ENCODE measurements at places on chromosomes 13 and 19.

- DNase-seq: no peak
These were observed 942.4 kb upstream of the PCDH20 start for GRCh38 chr13:62357887-62358645.

DNA sequence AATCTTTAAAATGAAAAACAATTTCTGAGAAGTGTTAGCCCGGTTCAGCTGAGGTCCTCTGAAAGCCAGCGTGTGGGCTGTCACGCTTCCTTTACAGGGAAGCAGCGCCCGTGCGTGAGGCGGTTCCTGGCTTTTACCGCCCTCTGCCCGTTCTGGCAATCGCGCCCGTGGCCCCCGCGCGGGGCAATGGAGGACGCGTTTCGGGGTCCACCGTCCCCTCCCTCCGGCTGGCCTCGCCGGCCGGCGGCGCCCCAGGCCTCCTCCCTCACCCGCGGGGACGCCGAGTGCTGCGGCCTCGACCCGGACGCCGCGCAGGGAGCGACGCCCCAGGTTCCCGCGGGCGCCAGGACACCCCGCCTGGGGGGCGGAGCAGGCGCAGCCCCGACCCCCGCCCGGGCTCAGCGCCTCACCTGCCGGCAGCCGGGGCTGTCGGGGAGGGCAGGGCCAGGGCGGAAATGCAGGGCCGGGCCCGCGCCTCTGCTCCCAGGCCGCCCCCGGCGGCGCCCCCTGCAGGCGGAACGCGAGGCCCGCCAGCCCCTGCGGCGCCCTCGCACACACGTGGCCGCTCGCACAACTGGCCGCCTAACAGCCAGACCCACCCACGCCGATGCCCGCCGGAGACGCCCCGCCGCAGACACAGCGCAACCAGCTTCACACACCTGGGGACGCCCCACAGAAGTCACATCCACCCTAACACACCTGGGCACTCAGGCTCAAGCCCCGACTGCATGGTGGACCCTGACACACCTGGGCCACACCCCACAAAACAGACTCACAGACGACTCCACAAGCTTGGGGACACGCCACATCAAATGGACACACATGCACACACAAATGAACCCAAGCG lies at the start of gene GGACT:
TSS of gene GGACT (minus strand) at position 459 of the 847 bp plus-strand sequence. CDS start 56,198 bp downstream, outside the sequence.
- peak; percentile 75 for DNase-seq

- no peak for DNase-seq
These were observed 949.6 kb upstream of the SLC10A2 start for GRCh38 chr13:104015646-104016396.

GRCh38 chr13:66489586-66489985 lies 740.5 kb downstream of the PCDH9 start:
- no peak for DNase-seq

- DNase-seq: no peak
These were observed 9.0 kb downstream of the GCDH start for GRCh38 chr19:12899891-12900518.

DNA sequence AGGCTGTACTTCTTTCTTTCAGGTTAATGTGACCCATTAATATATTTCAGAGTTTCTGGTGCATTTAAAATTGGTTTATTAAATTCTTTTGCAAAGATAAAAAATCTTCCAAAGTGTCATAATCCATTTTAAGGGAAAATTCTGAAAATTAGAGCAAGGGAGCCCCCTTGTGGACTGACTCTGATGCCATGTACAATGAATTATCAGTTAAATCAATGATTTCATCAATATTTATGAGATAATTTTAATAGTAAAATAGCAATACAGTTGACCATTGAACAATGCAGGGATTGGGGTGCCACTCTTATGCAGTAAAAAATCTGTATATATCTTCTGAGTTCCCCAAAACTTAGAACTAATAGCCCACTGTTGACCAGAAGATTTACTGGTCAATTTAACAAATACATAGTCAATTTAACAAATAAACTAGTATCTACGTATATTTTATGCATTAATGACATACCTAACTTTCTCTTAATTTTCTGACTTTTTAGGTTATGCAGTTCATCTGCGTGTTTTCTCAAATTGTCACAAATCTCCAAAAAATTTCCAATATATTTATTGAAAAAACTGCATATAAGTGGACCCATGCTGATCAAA lies 479.1 kb upstream of the MIR17HG start:
- no peak for DNase-seq

- DNase-seq: no peak
These were observed 47.5 kb downstream of the WASF3 start for GRCh38 chr13:26604784-26605545.

DNA sequence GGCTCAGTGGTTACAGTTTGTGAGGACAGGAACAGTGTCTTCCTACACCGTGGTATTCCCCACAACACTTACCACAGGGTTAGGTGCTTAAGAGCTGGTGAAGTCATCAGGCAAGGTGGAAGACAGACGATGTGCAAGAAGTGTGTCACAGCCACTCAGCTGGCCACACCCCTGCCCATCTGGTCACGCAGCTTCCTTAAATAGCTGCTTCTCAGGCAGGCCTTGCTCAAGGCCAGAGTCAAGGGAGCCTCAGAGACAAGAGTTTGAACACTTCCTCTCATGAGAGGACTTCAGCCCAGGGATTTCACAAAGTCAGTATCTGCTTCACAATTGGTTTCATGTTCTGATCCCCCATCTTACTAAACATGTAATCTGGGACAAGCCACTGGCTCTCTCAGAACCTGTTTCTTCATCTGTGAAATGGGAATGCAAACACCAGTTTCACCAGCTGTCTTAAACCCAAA lies 80.3 kb upstream of the FRY start:
- peak; percentile 61 for DNase-seq

- peak; percentile 48 for DNase-seq
These were observed 711 bp downstream of the CAMSAP3 start for GRCh38 chr19:7596211-7596937.

DNA sequence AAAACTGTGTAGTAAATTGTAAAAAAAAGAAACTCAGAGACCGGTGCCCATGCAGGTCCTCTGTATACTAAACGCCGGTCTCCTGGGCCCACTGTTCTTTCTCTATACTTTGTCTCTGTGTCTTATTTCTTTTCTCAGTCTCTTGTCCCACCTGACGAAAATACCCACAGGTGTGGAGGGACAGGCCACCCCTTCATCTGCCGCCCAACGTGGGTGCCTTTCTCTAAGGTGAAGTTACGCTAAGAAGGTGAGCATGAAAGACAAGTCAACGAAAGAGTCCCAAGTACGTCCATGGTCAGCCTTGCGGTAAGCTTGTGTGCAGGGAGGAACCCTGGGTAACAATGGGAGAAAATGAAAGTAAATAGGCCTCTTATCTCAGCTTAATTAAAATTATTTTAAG lies 48.0 kb upstream of the WASF3 start:
- no peak for DNase-seq

GRCh38 chr13:101452519-101453485 lies at the start of gene ITGBL1:
ITGBL1 (plus strand) TSS chr13:101452675; CDS start chr13:101452834, 159 bp downstream.
- no peak for DNase-seq

GRCh38 chr19:18776288-18776594 lies 14.9 kb downstream of the COMP start:
- no peak for DNase-seq

GRCh38 chr19:30076101-30076551 lies 134.1 kb downstream of the URI1 start:
- DNase-seq: no peak

DNA sequence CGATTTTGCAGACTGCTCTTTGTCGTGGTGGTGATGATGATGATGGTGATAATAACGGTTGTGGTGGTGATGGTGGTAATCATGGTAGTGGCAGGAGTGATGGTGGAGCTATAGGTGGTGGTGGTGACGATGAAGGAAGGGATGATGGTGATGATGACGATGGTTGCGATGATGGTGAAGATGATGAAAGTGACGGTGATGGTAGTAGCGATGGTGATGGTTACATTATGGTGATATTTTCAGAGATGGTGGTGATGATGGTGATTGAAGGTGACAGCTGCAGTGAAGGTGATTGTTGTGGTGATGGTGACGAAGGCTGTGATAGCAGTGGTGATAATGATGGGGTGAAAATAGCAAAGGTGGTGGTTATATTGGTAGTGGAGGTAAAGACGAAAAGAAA lies 2.1 kb upstream of the ADGRE3 start:
- DNase-seq: no peak

- DNase-seq: peak; percentile 68
These were observed 18.9 kb downstream of the VASP start for GRCh38 chr19:45526143-45526542.

GRCh38 chr19:49642492-49643035 lies 555 bp downstream of the SCAF1 start:
- DNase-seq: no peak

DNA sequence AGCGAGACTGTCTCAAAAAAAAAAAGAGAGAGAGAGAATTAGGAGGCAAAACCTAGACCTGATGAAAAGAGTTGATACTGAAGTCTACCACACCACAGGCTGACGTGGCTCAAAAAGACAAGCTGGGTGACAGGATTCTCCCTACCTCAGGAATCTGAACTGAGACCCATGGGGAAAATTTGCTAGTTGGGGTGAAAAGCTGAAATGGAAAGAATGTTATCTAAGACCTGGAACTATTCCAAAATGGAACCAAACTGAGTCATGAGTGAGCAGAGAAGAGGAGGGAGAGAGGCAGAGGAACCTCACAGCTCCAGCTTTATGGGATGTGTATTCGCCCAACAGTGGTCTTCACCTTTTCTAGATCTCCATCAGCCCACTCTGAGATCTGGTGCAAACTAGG lies 11.7 kb downstream of the SMG9 start:
- DNase-seq: no peak

- no peak for DNase-seq
These were observed 4.1 kb downstream of the MICOS13 start for GRCh38 chr19:5676105-5676771.

DNA sequence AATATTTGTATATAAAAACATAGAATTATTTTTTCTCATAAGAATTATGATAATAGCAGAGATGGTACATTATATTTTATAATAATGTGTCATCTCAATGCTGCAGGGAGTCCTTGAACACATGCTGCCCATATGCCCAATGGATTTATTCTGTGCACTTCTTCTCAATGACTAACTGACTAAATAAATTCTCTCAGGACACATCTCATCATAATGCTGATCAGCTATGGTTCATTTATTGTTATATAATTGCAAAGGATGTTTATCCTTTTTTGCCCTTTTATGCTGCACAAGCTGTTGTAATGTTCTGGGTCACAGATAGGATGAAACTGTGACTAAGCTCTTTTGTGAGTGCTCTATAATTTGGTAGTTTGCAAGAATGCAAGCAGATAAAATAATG lies 1273.3 kb upstream of the ATXN8OS start:
- no peak for DNase-seq

DNA sequence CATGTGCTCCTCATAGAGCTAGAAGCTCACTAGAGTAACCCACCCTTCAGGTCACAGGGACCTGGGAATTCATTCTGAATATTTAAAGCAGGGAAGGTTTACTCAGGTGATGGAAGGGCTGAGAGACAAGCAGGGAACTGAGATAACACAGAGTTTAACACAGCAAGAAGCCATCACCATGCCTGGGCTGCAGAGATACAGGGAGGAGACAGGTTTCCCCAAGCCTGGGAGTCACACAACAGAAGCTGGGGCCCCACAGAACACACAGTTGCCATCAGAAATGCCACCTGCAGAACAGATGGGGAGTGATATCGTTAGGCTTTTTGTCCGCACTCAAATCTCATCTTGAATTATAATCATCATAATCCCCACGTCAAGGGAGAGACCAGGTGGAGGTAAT lies 7.9 kb upstream of the CYSLTR2 start:
- DNase-seq: no peak

- no peak for DNase-seq
These were observed 22.6 kb downstream of the RASL11A start for GRCh38 chr13:27293076-27293691.

DNA sequence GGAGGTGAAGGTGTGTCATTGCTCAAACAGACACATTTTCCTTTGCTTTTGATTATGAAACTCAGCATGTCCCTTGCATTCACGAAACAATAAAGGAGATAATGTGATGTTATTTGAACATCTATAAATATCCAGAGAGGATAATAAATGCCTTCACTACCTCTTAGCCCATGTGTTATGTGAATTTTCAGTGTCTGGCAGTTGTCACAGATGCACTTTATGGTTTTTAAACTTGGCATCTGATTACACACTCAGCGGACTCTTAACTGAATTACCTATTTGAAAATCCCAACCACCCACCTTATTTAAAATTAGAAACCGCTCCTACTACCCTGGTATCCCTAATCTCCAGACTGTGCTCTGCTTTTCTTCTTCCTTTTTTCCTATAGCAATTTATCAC lies 254.2 kb downstream of the COG6 start:
- no peak for DNase-seq

- no peak for DNase-seq
These were observed 1416.9 kb downstream of the UQCRFS1 start for GRCh38 chr19:27796073-27796472.

- DNase-seq: peak; percentile 45
These were observed 64.4 kb upstream of the NPAS1 start for GRCh38 chr19:46954993-46955812.

Data from large intestine (tissue), 12 donors.